ENCODE measurements at places on chromosomes 7 and 10. TPM values are rescaled to one million over a fixed set of nuclear protein-coding genes. Genes with fewer than 3 reads are reported as not detected.

MLXIPL gene
- not detected for total RNA-seq

- no peak overlapping the region for H3K27ac ChIP-seq
- H3K27me3 ChIP-seq: peaks cover 30% of the 10 kb centered on the region
Observed at GRCh38 chr10:70253878-70254765, 20.9 kb upstream of the PPA1 start.

DNA sequence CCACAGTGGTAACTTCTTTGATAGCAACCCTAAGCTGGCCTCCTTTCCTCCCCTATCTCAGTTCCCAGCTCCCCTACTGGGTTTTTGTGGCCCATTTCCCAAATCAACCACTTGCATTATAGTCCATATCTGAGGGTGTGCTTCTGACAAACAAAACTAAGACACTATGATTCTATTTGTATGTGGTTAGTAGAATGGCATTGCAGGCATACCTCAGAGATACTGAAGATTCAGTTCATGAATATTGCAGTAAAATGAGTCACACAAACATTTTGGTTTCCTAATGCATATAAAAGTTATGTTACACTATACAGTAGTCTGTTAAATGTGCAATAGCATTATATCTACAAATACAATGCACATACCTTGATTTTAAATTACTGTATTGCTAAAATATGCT lies 15.4 kb upstream of the TMEM243 start:
- H3K4me1 ChIP-seq: peaks cover 4% of the 10 kb centered on the region
- no peaks in the 10 kb centered on the region for H3K36me3 ChIP-seq

DNA sequence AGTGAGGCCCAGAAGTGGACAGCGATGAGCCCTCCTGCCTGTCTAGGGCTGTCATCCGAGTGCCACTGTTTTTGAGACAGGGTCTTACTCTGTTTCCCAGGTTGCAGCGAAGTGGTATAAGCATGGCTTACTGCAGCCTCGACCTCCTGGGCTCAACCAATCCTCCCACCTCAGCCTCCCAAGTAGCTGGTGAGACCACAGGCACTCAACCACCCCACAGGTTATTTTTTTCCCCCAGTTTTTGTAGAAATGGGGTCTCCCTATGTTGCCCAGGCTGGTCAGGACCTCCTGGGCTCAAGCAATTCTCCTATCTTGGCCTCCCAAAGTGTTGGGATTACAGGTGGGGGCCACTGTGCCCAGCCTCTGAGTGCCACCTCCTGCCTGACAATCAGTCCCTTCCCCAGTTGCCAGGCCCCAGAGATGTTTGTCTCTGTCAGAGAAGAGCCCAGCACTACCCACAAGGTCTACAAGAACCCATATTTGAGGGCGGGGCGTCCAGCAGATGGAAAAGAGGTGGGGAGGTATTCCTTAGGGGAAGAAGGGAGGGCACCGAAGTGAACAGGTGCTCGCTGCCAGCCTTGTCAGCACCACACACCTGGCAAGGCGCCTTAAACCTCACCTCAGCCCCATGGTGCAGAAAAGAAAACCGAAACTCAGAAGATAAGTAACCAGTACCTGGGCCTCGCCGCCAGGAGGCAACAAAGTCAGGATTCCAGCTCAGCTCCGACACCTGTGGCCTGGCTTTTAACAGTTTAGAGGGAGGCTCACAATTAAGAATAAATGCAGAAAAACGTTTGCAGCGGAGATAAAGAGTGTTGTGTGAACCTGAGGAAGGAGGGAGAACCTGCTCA lies 77.4 kb upstream of the ANLN start:
- no peak overlapping the region for H3K4me3 ChIP-seq
- DNase-seq: no peak
- H3K27ac ChIP-seq: no peak overlapping the region
- no peaks in the 10 kb centered on the region for H3K27me3 ChIP-seq
- H3K36me3 ChIP-seq: no peaks in the 10 kb centered on the region

DNA sequence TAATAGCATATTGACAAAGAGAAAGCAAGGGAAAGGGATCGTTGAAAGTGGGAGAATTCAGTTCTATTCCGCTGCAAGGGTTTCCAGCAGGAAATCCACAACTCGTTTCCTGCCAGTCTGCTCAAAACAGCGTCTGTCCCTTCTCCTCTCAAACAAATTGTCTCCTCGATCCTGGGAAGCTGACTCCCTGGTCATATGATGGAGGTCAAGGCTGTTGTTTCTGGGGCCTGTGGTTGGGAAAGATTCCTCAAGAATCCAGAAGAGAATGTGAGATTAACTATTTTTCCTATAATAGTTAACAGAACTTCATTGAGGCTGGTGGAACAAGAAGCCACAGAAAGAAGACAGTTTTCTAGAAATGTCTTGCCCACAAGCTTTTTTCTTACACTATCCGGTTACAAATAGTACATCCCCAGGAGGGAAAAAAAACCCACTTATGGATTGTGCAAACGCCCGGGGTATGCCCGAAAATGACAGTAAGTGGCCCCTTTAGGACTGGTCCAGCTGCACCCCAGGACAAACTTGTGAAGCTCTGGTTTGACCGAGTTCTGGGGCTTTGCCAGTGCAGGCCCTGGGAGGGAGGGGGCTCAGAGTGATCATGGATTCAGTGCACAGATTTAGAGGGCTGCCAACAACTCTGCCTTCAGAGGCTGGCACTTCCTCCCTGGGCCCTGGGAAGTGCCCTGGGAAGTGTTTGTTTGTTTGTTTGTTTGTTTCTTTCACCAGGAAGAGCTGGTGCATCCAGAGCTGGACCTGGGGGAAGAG lies 49.4 kb upstream of the CTBP2 start:
- H3K27ac ChIP-seq: no peak overlapping the region
- no peak for DNase-seq
- no peaks in the 10 kb centered on the region for H3K36me3 ChIP-seq
- no peak overlapping the region for H3K4me3 ChIP-seq

- H3K27ac ChIP-seq: no peak overlapping the region
- no peaks in the 10 kb centered on the region for H3K36me3 ChIP-seq
- no peaks in the 10 kb centered on the region for H3K27me3 ChIP-seq
- no peaks in the 10 kb centered on the region for H3K4me1 ChIP-seq
Observed at GRCh38 chr7:111265394-111265793, 174.5 kb downstream of the LRRN3 start.

DNA sequence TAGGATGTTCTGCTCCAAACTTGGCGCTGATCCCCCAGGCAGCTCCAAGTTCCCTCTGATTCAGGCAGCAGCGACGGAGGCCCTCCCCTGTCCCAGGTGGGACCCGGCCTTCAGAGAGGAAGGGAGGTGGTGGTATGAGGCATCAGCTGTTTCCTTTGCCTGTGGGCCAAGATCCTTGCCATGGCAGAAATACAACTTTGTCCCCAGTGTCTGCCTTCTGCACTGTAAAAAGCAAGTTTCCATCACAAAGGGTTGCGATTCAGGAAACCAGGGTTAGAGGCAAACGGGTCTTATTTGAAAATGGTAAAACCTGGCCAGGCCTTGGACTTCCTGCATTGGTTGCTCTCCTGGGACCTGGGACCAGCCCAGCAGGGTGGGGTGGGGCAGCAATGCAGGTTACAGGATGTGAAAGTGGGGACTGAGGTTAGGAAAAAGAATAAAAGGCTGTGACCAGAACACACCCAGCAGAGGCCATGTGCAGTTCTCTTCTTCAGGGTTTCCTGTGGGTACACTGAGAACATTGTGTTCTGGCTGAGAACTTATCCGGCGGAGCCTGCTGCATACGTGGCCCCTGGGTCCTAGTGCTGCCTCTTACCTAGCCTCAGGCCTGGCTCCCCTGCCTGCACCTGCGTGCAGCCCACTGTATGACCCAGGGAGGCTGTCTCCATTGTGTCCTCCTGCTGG lies 25.1 kb upstream of the DDIT4 start:
- no peaks in the 10 kb centered on the region for H3K36me3 ChIP-seq
- no peaks in the 10 kb centered on the region for H3K27me3 ChIP-seq
- H3K27ac ChIP-seq: peak overlapping the region; percentile 97
- peaks cover 85% of the 10 kb centered on the region for H3K4me1 ChIP-seq

DNA sequence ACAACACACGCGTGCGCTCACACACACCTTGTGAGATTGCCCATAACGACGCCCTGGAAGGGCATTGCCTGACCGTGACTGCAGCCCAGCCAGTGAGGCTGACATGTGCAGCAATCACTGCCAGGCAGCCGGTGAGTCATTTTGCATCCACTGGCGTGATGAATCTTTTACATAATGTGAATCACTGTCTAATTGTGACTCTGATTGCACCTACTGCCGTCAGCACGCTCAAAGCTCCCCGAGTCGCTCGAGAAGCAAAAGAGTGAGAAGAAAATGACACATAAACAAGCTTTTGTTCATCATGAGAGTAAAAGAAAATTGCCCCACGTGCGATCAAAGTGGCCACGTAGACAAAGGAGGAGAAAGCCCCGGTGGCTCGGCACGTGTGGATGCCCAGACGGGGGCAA lies 117.4 kb upstream of the PFKP start:
- DNase-seq: no peak
- peak overlapping the region; percentile 33 for H3K4me3 ChIP-seq
- H3K4me1 ChIP-seq: peaks cover 20% of the 10 kb centered on the region
- H3K27me3 ChIP-seq: peaks cover 23% of the 10 kb centered on the region

PNLIP gene
- total RNA-seq: not detected

NRAP gene
- not detected for total RNA-seq

DNA sequence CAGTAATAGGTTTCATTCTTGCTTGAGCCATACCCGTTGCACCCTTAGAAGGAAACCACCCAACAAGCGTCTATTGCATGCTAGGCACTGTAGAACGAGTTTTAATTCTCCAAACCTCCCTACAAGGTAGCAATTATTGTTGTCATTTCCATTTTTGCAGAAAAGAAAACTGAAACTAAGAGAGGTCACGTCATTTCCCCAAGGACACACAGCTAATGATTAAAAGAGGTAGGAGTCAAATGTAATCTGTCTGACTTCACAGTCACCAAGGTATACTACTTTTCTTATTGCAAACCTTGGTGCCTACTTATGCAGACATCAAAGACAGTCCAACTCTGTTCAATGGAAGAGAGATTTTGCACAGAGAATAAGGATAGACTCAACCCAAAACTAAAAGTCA lies 49.1 kb upstream of the C1QL3 start:
- H3K27me3 ChIP-seq: peaks cover 4% of the 10 kb centered on the region
- no peak overlapping the region for H3K4me3 ChIP-seq
- no peak for DNase-seq

DNA sequence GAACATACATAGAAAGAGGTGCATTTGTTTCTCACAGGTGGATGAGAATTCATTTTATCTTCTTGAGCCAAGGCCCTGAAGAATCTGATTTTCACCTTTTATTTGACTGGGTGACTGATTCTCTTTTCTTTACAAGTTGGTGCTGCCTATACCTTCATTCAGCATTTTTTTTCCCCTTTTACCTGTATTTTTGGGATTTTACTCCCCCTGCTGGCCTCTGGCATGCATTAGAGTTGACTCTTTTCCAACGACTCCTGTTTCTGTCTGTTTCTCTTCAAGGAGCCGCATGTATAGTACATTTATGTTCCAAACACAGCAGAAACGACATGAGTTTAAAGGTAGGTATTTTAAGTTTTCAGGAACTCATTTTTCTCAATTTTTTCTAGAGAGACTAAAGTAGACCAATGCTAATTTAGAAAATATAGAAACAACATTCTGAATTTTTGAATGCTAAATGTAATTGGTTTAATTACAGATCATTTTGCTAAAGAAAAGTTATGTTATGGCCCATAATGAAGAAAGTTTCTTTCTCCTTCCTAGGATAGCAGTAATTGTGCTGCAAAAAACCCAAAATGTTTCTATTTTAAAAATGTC lies 149.8 kb upstream of the HDAC9 start:
- DNase-seq: no peak
- peaks cover 47% of the 10 kb centered on the region for H3K4me1 ChIP-seq
- no peaks in the 10 kb centered on the region for H3K27me3 ChIP-seq
- H3K4me3 ChIP-seq: no peak overlapping the region

PDK4 gene
- 0.53 TPM for total RNA-seq

DNA sequence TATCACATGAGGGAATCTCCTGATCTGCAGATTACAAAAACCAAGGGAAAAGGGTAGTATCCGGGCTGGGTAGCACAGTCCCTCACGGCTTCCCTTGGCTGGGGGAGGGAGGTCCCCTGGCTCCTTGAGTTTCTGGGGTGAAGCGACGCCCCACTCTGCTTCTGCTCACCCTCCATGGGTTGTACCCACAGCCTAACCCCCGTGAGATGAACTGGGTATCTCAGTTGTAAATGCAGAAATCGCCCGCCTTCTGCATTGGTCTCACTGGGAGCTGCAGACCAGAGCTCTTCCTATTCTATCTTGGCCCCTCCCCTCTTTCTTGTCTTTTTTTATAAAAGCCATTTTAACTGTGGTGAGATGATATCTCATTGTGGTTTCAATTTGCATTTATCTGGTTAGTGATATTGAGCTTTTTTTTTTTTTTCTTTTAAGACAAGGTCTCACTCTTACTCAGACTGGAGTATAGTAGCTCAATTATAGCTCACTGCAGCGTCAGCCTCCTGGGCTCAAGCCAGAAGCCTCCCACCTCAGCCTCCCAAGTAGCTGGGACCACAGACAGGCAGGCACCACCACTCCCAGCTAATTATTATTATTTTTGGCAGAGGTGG lies 87.8 kb downstream of the ABCC2 start:
- DNase-seq: no peak
- H3K27me3 ChIP-seq: peaks cover 35% of the 10 kb centered on the region
- no peak overlapping the region for H3K4me3 ChIP-seq

NPY gene
- total RNA-seq: not detected

GRCh38 chr10:100506596-100507356 lies 12.9 kb downstream of the SEC31B start:
- no peaks in the 10 kb centered on the region for H3K4me1 ChIP-seq
- DNase-seq: no peak
- no peak overlapping the region for H3K27ac ChIP-seq
- H3K36me3 ChIP-seq: peaks cover 53% of the 10 kb centered on the region

FAM25G gene
- not detected for total RNA-seq

- DNase-seq: no peak
- no peaks in the 10 kb centered on the region for H3K4me1 ChIP-seq
- H3K27ac ChIP-seq: no peak overlapping the region
- H3K36me3 ChIP-seq: no peaks in the 10 kb centered on the region
Observed at GRCh38 chr10:51117053-51117660, 42.9 kb downstream of the PRKG1 start.

- peak overlapping the region; percentile 90 for H3K27ac ChIP-seq
- DNase-seq: no peak
- H3K27me3 ChIP-seq: no peaks in the 10 kb centered on the region
- peak overlapping the region; percentile 90 for H3K4me3 ChIP-seq
- peaks cover 9% of the 10 kb centered on the region for H3K36me3 ChIP-seq
Observed at GRCh38 chr7:148697256-148698006, 1.3 kb upstream of the CUL1 start.

DNA sequence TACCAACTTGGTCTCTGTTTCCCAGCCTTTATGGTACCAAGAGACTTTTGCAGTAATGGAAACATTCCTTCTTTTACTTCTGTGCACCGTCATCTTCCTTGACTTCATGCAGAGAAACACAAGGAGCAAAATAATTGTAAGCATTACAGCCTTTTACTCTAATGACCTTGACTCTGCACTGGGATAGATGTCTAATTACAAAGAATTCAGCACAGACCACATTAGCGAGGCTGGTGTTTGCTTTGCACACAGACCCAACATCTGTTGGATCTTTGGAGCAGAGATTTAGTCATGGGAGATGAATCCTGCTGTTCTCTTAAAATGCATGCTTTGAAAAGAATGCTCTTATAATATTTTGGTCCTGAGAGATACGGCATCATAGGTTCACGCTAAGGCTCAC lies 261.6 kb downstream of the TWIST1 start:
- no peak for DNase-seq
- no peaks in the 10 kb centered on the region for H3K36me3 ChIP-seq
- no peaks in the 10 kb centered on the region for H3K27me3 ChIP-seq
- no peak overlapping the region for H3K27ac ChIP-seq
- H3K4me1 ChIP-seq: peaks cover 1% of the 10 kb centered on the region

NEURL1 gene
- 0.93 TPM for total RNA-seq

GDF10 gene
- total RNA-seq: not detected

- H3K4me1 ChIP-seq: peaks cover 86% of the 10 kb centered on the region
- peak overlapping the region; percentile 37 for H3K27ac ChIP-seq
- no peaks in the 10 kb centered on the region for H3K36me3 ChIP-seq
- H3K4me3 ChIP-seq: peak overlapping the region; percentile 1
Observed at GRCh38 chr7:144821067-144821466, 14.8 kb downstream of the TPK1 start.

All from activated B cell treated with CpG ODN at 0.5 μM for 24 hours (primary cell).